CD4-positive, alpha-beta T cell treated with Interleukin-1 beta for 1 hour (primary cell): ENCODE measurements at places on chromosomes 5 and 9.
A peak's percentile ranks its signal among the peaks of the same experiment; 100 is the strongest.

- no peak for DNase-seq
Measured at GRCh38 chr5:134275822-134276221, 49.9 kb upstream of the PPP2CA start.

GRCh38 chr9:92642041-92642451 is 27.9 kb downstream of the IPPK start:
- DNase-seq, result no peak

DNA sequence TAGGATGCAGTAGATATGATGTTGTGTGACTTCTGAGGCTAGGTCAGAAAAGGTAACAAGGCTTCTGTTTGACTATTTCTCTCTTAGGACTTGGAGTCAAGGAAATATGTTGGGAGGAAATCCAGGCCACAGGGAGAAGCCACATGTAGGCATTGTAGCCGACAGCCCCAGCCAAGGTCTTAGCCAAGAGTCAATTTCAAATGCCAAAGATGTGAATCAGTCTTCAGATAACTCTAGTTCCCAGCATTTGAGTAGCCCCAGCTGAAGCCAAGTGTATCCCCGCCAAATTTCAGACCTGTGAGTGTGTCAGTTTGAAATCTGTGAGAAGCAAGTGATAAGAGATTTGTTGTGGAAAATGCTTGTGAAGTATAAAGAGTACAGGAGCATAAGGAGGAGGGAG is 38.1 kb upstream of the ISL1 start:
- DNase-seq, result no peak

- no peak for DNase-seq
Measured at GRCh38 chr5:213803-214395, 4.1 kb downstream of the CCDC127 start.

DNA sequence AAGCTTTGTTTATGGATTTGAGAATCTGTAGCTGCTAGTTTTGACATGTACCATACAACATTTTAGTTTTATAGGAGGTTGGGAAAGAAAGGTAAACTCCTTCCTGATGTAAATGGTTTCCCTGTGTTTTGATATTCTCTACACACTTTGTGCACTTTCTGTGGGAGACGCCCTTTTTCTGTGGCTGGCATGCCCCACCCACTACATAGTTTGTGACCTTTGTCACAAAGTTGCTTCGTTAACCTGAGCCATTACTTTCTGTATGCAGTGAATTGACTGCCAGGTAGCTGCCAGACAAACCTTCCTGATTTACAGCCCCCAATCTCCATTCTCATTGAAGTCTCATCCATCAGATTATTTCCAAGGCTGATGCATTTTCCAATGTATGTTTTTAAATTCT is 90.6 kb downstream of the NLN start:
- peak; percentile 11 for DNase-seq

DNA sequence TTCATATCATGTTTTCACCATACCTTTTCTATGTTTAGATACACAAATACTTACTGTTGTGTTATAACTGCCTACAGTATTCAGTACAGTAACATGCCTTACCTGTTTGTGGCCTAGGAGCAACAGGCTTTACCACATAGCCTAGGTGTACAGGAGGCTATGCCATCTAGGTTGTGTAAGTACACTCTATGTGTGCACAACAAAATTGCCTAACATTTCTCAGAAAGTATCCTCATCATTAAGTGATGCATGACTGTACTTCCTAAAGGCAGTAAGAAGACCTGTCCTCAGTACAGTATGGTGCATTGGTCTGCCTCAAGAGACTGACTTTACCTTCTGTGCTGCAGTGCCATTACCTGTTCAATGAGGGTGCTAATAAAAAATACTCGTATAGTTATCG is 7.9 kb downstream of the TXN start:
- DNase-seq, result no peak

- no peak for DNase-seq
Measured at GRCh38 chr5:16482891-16483290, 17.3 kb upstream of the ZNF622 start.

DNA sequence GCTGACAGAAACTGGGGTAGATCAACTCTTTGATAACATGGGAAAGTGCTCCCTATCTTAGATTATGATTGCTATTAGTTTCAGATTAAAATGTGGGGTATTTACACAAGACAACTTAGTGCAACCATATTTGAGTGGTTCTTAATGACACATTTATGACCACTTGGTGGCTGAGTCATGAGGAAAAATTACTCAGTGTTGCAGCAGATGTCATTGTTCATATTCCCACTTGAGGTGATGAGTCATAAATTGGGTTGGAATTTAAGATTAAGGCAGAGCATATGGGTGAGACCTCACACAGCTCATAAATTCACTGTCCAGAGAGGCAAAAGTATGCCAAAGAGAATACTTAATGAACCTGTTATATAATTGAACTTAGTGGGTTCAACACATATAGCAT is 408.3 kb downstream of the DMRT2 start:
- no peak for DNase-seq

DNA sequence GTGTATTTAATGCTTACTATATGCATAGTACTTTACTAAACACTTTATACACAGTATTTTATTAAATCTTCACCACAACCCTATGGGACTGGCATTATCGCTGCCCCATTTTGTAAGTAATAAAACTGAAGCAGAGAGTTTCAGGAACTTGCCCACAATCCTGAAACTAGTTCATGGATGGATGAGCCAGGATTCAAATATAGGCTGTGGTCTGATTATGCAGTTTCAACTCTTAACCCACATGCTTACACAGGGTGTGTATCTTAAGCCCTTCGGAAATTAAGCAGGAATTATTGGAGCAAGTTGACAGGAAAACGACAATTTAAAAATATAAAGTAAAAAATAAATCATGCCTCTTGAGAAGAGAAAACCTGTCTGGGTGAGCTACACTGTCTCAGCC is 109.0 kb downstream of the ATP10B start:
- DNase-seq, result no peak

DNA sequence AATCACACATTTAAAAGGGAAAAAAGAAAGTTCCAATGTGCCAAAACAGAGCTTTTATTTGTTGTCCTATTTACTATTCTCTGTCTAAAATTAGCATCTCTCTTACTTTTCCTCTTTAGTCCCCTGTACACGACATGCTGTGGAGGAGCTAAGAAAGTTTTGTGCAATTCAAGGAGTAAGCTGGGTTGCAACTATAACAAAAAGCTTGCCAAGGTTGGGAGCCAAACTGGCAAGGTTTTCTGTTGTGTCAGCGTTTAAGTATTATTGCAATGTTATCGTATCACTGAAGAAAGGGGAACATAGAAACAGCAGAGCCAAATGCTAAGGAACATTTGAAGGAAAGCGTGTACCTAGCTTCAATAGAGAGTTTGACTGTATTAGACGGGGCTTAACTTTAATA is 680.8 kb downstream of the CETN3 start:
- no peak for DNase-seq

- no peak for DNase-seq
Measured at GRCh38 chr9:135997090-135998015, 36.2 kb upstream of the UBAC1 start.

DNA sequence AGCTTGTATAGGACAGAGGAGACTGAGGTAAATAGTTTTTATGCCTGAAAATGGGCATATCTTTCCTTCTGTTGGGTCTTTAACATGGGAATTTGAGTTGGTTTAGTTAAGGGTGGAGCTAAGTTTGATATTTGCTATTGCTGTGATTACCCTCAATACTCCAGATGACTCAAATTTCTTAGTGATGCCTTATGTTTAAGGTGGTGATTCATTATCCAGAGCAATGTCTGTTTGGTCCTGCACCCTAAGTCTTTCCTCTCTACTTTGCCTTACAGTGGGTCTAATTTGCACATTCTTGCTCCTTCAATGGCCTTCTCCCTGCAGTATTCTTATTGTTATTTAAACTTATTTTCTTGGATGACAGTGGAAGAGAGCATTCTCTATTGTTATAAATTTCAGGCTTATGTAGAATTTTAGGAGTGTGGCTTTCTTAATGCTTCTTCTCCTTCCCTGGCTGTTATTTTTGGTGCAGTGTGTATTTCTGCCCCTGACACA is 312.9 kb upstream of the RPS23 start:
- no peak for DNase-seq

GRCh38 chr9:114089206-114089840 is 9.8 kb downstream of the KIF12 start:
- DNase-seq, result no peak

GRCh38 chr5:138459311-138459933 is 5.9 kb upstream of the EGR1 start:
- DNase-seq, result peak; percentile 83

GRCh38 chr5:8954801-8955200 is 591.1 kb downstream of the SEMA5A start:
- DNase-seq, result no peak

DNA sequence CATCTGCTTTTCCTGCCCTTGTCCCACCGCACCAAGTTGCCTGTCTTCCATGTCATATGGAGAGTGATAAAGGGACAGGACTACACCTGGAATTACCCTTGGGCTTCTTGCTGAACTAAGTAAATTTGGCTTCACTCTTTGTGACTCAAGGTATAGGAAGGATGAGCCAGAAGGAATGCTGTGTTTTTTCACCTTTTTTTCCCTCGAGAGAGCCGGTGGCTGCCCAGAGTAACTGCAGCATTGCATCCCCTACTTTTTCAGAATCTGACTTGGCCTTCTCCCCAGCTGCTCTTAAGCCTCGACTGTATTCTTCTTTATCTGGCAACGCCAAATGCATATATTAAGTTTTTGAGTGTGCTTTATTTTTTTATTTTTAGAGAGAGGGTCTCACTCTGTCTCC is 38.4 kb downstream of the RCL1 start:
- no peak for DNase-seq

DNA sequence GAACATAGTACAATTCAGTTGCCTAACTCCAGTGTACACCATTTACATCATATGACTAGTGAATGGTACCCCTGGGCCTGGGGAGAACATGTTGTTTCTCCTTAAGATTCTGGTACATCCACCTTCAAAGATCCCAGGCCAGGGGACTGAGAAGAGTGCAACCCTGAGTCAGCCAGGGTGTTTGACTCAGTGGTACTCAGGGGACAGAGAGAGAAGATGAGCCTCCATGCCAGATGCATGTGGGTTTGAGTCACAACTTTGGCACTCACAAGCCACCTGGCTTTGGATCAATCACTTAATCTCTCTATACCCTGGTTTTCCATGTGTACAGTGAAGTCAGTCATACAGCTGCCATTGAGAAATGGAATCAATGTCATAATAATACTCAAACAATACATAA is 53.7 kb downstream of the MAP1B start:
- DNase-seq, result no peak
